Smooth muscle cell of trachea (primary cell): ENCODE measurements at places on chromosomes 6 and 20. TPM values are rescaled to one million over a fixed set of nuclear protein-coding genes. Genes with fewer than 3 reads are reported as not detected.

EYA2 gene
- 0.44 and 1.5 TPM in 2 replicates for total RNA-seq

BPIFB2 gene
- total RNA-seq = not detected in 2 replicates

CD24 gene
- 0.33 and 1.9 TPM in 2 replicates for total RNA-seq

PEX7 gene
- 12.7 and 18.2 TPM in 2 replicates for total RNA-seq

CDSN gene
- total RNA-seq = not detected in 2 replicates

ZNF335 gene
- total RNA-seq = 15.3 and 16.2 TPM in 2 replicates

MOCS1 gene
- total RNA-seq = 6.4 and 17.9 TPM in 2 replicates

METTL24 gene
- 0.33 and 0.44 TPM in 2 replicates for total RNA-seq

ZNF165 gene
- 0.29 and 0.33 TPM in 2 replicates for total RNA-seq

DEFB124 gene
- not detected in 2 replicates for total RNA-seq

NRSN1 gene
- not detected in 2 replicates for total RNA-seq

CFAP206 gene
- total RNA-seq = 0.44 and 0.50 TPM in 2 replicates

NOTCH4 gene
- 1.3 and 2.0 TPM in 2 replicates for total RNA-seq

AKAP12 gene
- 155 and 204 TPM in 2 replicates for total RNA-seq

ETV7 gene
- 0.29 and 0.99 TPM in 2 replicates for total RNA-seq

RFX6 gene
- total RNA-seq = not detected in 2 replicates

ZFP64 gene
- 25.3 and 37.5 TPM in 2 replicates for total RNA-seq

SNPH gene
- 12.8 and 22.7 TPM in 2 replicates for total RNA-seq

GNL1 gene
- 66.9 and 78.9 TPM in 2 replicates for total RNA-seq

KCNK15 gene
- total RNA-seq = 0.29 and 1.3 TPM in 2 replicates

SPTLC3 gene
- 5.8 and 9.6 TPM in 2 replicates for total RNA-seq

ATP6V1G2 gene
- 5.5 and 5.7 TPM in 2 replicates for total RNA-seq

BTN1A1 gene
- total RNA-seq = not detected in 2 replicates

NKX2-4 gene
- total RNA-seq = not detected in 2 replicates

RAET1L gene
- total RNA-seq = not detected in 2 replicates

VARS2 gene
- total RNA-seq = 17.0 and 24.3 TPM in 2 replicates

GLYATL3 gene
- total RNA-seq = not detected in 2 replicates

DUSP15 gene
- total RNA-seq = 0.33 TPM in 1 of 2 replicates, not detected in the other

FAM209B gene
- not detected in 2 replicates for total RNA-seq

PSMB8 gene
- total RNA-seq = 54.6 and 59.8 TPM in 2 replicates

TMEM63B gene
- total RNA-seq = 30.8 and 55.9 TPM in 2 replicates

PLCB4 gene
- total RNA-seq = 9.3 and 12.2 TPM in 2 replicates

PLG gene
- not detected in 2 replicates for total RNA-seq

LGSN gene
- total RNA-seq = under 0.01 TPM in 1 of 2 replicates, not detected in the other

OR2B6 gene
- total RNA-seq = not detected in 2 replicates

RSPH4A gene
- 0.15 and 0.17 TPM in 2 replicates for total RNA-seq

IYD gene
- not detected in 2 replicates for total RNA-seq

OPRM1 gene
- under 0.01 TPM in 1 of 2 replicates, not detected in the other for total RNA-seq

RAD21L1 gene
- under 0.01 TPM in 1 of 2 replicates, not detected in the other for total RNA-seq

COL9A3 gene
- 0.15 and 1.2 TPM in 2 replicates for total RNA-seq

RCAN2 gene
- 2.2 and 6.3 TPM in 2 replicates for total RNA-seq

HCRTR2 gene
- not detected in 2 replicates for total RNA-seq

SLC13A3 gene
- total RNA-seq = 2.9 and 6.0 TPM in 2 replicates

ZSCAN31 gene
- total RNA-seq = 38.3 and 47.6 TPM in 2 replicates
